ENCODE measurements at places on chromosomes 16 and 17. TPM values are rescaled to one million over a fixed set of nuclear protein-coding genes. Genes with fewer than 3 reads are reported as not detected.

DNA sequence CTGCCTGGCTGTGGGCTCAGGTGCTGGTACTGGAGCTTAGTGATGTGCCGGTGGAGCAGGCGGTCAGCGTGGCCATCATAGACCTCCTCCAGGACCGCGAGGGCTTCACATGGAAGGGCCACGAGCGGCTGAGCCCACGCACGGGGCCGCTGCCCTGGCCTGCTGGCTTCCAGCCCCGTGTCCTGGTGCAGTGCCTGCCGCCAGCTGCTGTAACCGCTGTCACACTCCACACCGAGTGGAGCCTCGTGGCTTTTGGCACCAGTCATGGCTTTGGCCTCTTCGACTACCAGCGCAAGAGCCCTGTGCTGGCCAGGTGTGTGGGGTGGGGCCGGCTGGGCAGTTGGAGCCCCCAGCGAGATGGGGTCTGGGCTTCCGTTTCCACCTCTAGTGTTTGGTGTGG, 12.0 kb downstream of the LLGL1 start:
- peaks cover 9% of the 10 kb centered on the region for H3K36me3 ChIP-seq
- peaks cover 24% of the 10 kb centered on the region for H3K4me1 ChIP-seq
- no peak for DNase-seq
- H3K27me3 ChIP-seq = no peaks in the 10 kb centered on the region

DNA sequence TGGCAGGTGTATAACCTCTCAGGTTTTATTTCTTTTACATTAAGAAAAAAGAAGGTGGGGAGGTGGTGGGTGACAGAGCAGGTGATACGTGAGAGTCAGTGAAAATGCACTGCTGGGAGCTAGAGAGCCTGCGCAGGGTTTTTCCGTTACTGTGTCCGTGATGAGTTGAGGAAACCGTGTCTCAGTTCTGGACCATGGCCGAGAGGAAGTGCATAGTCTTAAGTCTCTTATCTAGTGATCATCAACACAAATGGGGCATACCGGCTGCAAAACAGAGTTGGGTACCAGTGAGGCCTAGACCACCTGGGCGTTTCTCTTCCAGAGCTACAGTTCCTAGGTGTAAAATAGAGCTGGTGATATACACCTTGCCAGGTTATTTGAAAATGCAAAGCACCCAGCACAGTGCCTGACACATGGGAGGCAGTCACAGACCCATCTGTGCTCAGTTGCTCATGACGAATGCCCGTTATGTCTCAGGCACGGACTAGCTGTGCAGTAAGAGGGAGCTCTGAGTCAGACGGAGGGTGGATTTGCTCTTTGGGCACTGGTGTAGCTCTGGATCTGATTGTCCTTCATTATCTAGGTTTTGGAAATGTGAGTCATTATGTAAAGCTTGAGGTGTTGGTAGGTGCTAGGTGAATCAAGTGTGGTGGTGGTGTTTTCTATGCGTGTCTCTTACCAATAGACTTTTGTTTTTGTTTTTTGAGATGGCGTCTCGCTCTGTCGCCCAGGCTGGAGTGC, 60.9 kb downstream of the RPTOR start:
- no peak overlapping the region for H3K4me3 ChIP-seq
- no peaks in the 10 kb centered on the region for H3K4me1 ChIP-seq
- peaks cover 2% of the 10 kb centered on the region for H3K36me3 ChIP-seq
- no peak overlapping the region for H3K27ac ChIP-seq

- H3K36me3 ChIP-seq = peaks cover 3% of the 10 kb centered on the region
- H3K27me3 ChIP-seq = no peaks in the 10 kb centered on the region
- DNase-seq = no peak
- no peak overlapping the region for H3K27ac ChIP-seq
Observed at GRCh38 chr16:14284371-14284770, 213.3 kb downstream of the MRTFB start.

GRCh38 chr16:3980253-3981111, 100.0 kb upstream of the CREBBP start:
- H3K27me3 ChIP-seq = no peaks in the 10 kb centered on the region
- no peak overlapping the region for H3K4me3 ChIP-seq
- no peak for DNase-seq
- H3K27ac ChIP-seq = peak overlapping the region; percentile 78
- peaks cover 12% of the 10 kb centered on the region for H3K36me3 ChIP-seq
- H3K4me1 ChIP-seq = peaks cover 22% of the 10 kb centered on the region

DNA sequence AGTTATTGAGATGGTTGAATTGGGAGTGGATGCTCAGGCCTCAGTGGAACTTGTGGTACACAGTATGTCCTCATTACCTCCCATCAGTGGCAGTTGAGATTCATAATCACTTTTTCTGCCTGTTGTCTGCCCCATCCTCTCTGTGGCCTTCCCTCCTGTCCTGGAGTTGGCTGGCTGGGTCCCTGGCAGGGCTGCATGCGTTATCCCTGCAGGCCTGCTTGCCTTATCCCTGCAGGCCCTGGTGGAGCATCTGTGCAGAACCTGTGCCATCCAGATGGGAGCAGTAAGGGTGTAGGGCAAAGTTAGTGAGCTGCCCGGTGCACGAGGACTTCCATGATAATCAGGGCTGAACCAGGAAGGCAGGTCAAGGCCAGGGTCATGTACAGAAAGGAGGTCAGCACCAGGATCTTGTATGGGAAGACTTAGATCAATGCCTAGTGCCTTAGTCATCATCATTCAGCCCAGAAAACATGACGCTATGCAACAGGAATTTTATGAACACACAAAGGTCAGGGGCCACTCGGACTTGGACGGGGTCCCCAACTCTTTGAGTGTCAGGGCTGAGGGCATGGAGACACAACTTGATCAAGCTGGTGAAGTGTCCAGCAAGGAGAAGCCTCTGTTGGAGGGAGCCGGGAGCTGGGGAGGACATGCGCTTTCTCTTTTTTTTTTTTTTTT, 47.2 kb downstream of the ABCC1 start:
- no peaks in the 10 kb centered on the region for H3K27me3 ChIP-seq
- peak overlapping the region; percentile 91 for H3K27ac ChIP-seq
- no peak for DNase-seq
- peaks cover 67% of the 10 kb centered on the region for H3K4me1 ChIP-seq
- no peak overlapping the region for H3K4me3 ChIP-seq
- peaks cover 2% of the 10 kb centered on the region for H3K36me3 ChIP-seq

GRCh38 chr17:49715216-49715615, 7.5 kb upstream of the SLC35B1 start:
- H3K4me1 ChIP-seq = peaks cover 8% of the 10 kb centered on the region
- H3K27me3 ChIP-seq = no peaks in the 10 kb centered on the region
- H3K27ac ChIP-seq = no peak overlapping the region
- H3K36me3 ChIP-seq = peaks cover 1% of the 10 kb centered on the region
- H3K4me3 ChIP-seq = no peak overlapping the region

- H3K36me3 ChIP-seq = peaks cover 3% of the 10 kb centered on the region
- peaks cover 20% of the 10 kb centered on the region for H3K4me1 ChIP-seq
- H3K27ac ChIP-seq = no peak overlapping the region
- H3K4me3 ChIP-seq = no peak overlapping the region
Observed at GRCh38 chr17:9402590-9403199, 172.9 kb downstream of the STX8 start.

GRCh38 chr16:17382514-17382913, 88.2 kb downstream of the XYLT1 start:
- no peaks in the 10 kb centered on the region for H3K27me3 ChIP-seq
- H3K27ac ChIP-seq = no peak overlapping the region
- no peaks in the 10 kb centered on the region for H3K36me3 ChIP-seq
- no peak overlapping the region for H3K4me3 ChIP-seq

DNA sequence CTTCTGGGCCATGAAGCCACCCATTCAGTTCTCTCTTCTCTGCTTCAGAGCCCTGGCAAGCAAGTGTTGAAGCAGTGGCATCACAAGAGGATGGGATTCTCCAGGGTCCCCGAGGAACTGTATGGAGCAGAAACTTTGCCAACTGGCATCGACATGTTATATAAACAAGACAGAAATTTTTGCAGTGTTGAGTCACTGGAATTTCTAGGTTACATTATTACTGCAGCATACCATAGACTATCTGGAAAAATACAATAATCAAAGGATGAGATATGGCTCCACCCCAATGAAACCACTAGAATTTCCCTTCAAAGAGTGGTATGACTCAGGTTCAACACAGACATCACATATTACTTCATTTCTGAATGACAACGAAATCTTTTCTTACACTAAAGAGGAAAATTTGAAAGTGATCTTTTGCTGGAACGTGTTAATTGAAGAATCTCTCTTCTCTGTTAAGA, 343.0 kb upstream of the DYNLRB2 start:
- H3K36me3 ChIP-seq = no peaks in the 10 kb centered on the region
- H3K4me3 ChIP-seq = no peak overlapping the region

GRCh38 chr16:66616592-66616991, 12.1 kb downstream of the CMTM3 start:
- H3K27ac ChIP-seq = peak overlapping the region; percentile 95
- H3K36me3 ChIP-seq = peaks cover 6% of the 10 kb centered on the region
- peaks cover 69% of the 10 kb centered on the region for H3K4me1 ChIP-seq
- no peaks in the 10 kb centered on the region for H3K27me3 ChIP-seq
- H3K4me3 ChIP-seq = no peak overlapping the region
- DNase-seq = no peak

- H3K36me3 ChIP-seq = peaks cover 15% of the 10 kb centered on the region
- no peaks in the 10 kb centered on the region for H3K4me1 ChIP-seq
Observed at GRCh38 chr17:28875848-28876550, 21.2 kb downstream of the ERAL1 start.

- no peaks in the 10 kb centered on the region for H3K36me3 ChIP-seq
- peaks cover 14% of the 10 kb centered on the region for H3K27me3 ChIP-seq
- H3K4me3 ChIP-seq = no peak overlapping the region
Observed at GRCh38 chr16:79451196-79451816, 149.2 kb downstream of the MAF start.

DNA sequence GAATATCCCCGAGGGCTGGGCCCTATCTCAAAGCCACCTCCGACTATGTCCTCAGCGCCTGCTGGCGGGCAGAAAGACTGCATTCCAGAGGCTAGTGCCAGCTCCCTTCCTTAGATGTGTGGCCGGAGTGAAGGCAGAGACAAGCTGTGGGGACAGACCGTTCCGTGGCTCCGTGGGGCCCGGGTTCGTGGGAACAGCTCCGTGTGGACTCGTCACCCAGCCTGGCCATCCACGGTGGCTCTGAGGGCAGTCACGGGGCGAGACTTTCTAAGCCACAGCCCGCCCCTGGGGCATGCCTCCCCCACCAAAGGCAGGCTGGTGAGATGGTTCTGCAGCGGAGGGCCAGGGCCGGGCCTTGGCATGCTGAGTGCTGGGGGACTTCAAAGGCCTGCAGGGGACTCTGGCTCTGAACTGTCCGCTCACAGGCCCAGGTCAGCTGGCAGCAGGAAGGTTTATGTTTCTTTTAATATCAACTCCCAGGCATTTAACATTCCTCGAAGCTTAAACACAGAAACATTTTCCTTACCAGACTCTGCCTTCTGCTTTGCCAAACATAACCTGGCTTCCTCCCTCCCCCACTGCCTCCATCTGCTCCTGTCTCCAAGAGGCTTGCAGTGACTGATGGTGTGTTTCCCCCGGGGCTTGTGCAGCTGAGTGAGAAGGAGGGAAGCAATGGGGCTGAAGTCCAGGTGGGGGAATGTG, 50.4 kb downstream of the TIMM22 start:
- peak overlapping the region; percentile 92 for H3K27ac ChIP-seq
- peaks cover 13% of the 10 kb centered on the region for H3K36me3 ChIP-seq
- H3K27me3 ChIP-seq = no peaks in the 10 kb centered on the region
- H3K4me1 ChIP-seq = peaks cover 55% of the 10 kb centered on the region

The RPAIN gene
- 34.2 TPM for total RNA-seq

The SPNS2 gene
- total RNA-seq = 0.70 TPM

The KRTAP9-9 gene
- not detected for total RNA-seq

The SLC22A31 gene
- 0.40 TPM for total RNA-seq

The EFCAB5 gene
- total RNA-seq = 0.37 TPM

The RHBDL1 gene
- 3.5 TPM for total RNA-seq

The GRAP gene
- total RNA-seq = not detected

The CSF3 gene
- total RNA-seq = not detected

The TP53TG3C gene
- total RNA-seq = not detected
